ENCODE measurements at places on chromosomes 11 and 22.

GRCh38 chr22:43824724-43825420 is 12.8 kb upstream of the EFCAB6 start:
- no peak for DNase-seq

GRCh38 chr11:102317099-102317767 is at the start of gene BIRC3:
Gene BIRC3, plus strand, starts transcription at chr11:102317484. Its CDS starts 7,026 bp downstream, at chr11:102324510.
- DNase-seq = peak; percentile 88

DNA sequence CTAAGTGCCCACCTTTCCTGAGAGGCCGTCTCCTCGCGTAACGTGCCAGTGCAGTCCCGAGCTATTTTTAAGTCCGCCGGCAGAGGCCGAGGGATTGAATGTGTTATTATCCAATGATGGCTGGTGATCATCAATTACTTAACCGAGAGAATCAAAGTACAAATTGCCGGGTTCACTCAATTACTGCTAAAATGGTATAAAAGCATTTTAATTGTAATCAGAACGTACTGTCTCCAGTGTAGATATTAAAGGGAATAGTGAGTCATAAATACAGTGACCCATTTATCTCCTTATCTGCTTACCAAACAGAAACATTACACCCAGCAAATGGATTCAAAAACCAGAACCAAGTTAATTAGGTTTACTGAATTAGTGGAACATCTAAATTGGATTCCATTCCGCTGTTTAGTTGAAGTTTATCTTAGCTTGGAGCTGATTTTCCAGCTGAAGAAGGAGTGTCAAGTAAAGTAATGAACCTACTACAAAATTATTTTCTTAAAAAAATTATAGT is 334.9 kb downstream of the BRD1 start:
- no peak for DNase-seq

DNA sequence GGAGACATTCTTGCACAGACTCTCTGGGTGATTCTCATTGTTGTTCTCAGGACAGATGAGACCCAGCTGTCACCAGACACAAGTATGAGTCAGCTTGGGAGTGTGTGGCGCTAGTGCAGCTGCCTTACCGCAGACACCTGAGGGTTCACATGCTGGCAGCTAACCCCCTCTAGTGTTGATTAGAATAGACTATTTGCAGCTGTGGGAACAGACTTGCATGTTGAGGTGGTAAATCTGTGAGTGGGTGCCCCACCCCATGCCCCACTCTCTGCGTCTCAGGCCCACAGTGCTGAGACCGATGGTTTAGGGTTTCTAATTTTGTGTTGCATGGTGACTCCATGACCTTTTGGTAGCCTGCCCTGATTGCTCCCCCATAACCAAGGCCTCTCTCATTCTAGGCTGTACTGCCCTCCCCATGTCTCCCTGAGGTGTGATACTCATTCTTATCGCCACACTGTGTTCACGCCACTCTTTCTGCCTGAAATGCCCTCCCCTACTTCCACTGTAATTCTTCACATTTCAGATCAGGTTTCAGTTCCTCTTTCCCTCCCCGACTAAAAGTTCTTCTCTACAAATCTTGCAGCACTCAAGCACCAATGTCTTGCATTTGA is 73.7 kb upstream of the KIRREL3 start:
- peak; percentile 5 for DNase-seq

GRCh38 chr11:130560000-130560780 is 111.7 kb downstream of the ADAMTS15 start:
- DNase-seq = no peak

- no peak for DNase-seq
Measured at GRCh38 chr22:36384766-36385481, 2.8 kb downstream of the MYH9 start.

DNA sequence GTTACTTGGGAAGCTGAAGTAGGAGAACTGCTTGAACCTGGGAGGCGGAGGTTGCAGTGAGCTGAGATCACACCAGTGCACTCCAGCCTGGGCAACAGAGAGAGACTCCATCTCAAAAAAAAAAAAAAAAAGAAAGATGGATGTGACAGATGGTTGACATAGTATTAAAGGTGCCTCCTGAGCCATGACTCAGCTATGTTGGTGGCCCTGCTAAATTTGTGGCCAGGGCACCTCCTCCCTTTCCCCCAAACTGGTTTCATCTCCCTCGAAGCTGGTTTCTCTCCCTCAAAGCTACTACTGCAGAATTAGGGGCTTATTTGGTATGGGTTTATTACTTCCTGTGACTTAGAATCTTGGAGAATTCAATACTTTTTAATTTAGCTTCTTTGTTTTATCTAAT is 31.5 kb downstream of the SDHD start:
- no peak for DNase-seq

DNA sequence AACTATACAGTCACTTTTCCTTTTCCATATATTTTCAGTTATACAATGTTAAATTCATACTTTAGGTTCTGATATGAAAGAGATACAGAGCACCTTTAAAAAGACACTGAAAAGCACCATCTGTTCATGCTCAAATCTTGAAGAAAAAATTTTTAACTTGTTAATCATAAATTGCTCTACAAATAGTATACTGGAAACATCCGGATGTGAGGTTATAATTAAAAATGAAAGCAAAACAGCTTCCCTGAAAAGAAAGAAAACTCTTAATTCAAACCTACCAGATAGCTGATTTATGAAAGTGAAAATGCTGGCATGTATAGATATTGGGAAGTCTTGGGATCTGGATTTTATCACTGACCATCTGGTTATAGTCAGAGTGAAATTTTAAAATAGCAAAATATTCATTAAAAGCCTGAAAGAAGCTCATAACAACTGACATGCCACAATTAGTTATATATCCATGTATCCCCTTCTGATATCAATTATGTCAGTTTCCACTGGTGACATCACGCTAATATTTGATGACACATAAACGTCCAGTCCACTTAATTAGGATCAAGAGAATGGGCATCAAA is 740.0 kb downstream of the DLG2 start:
- no peak for DNase-seq

GRCh38 chr11:117960406-117960805 is 25.8 kb upstream of the IL10RA start:
- no peak for DNase-seq

DNA sequence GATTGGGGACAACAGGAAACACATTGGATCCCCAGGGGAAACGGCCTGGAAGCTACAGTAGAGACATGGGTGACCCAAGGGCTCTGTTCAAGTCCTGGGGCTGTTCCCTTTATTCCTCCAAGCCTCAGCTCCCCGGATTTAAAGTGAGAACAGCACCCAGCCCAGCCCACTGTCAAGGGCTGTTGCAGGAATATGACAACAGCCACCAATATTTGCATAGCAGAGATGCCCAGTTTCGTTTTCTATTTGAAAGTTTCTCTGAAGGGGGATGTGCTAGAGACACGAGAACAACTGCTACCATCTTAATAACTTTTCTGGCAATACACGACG is 81.1 kb upstream of the WNT7B start:
- no peak for DNase-seq

DNA sequence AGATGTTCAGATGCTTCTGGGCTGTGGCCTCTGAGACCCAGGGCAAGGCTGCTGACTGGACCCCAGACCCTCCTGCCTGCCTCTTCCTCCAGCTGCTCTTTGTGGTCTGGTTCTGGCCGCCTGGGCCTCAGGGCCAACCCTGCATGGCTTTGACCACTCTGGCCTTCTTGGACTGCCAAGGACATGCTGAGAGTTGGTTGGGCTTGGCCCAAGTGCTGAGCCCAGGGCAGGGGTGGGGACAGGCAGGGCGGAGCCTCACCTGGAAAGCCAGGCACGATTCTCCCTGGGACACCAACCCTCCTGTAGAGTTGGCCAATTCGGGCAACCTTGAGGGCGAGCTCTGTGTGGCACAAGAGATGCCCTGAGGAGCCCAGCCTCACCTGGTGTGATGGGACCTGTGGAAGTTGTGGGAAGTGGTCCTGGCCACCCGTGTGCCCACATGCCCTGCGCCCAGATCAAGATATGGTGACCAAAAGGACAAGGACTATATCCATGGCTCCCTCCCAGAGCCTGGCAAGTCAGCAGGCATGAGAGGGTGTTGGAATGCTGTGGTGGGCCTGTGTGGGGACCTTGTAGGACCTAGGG is 11.6 kb downstream of the TANGO2 start:
- DNase-seq = no peak

- DNase-seq = no peak
Measured at GRCh38 chr11:22730319-22730718, 63.9 kb downstream of the GAS2 start.

GRCh38 chr11:106088896-106089295 is 11.4 kb downstream of the AASDHPPT start:
- DNase-seq = no peak

- peak; percentile 66 for DNase-seq
Measured at GRCh38 chr11:70176940-70177689, 26.0 kb upstream of the FADD start.

DNA sequence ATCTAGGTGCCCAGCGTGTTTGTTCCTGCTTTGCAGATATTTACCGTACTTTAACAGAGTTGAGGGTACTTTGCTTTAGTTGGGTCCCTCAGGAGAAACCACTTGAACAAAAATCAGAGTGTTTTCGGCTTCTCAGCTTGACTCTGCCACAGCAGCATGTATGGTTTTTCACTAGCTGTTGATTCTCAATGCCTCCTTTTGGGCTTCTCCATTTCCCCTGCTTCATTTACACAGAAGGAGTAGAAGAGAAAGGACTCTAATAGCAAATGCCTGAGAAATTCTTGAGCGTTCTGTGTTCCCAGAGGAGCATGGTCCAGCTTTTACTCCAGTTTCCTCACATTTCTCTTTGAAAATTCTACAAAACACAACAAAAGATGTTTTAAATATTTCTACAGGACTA is 252.1 kb upstream of the CCDC179 start:
- DNase-seq = no peak

- DNase-seq = peak; percentile 59
Measured at GRCh38 chr11:57249384-57250319, 12.6 kb upstream of the APLNR start.

DNA sequence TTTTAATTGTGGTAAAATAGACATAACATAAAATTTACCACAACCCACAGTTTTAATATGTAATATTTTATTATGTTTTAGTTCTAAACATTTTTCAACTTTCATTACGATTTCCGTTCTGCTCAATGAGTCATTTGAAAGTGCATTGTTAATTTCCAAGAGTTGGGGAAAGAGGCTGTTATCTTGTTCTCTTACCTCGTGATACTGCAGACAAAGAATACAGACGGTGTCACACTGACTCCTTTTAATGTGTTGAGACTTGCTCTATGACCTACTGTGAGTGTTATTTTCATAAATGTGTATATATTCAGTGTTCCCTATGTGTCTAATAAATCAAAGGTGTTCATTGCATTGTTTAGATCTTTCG is 10.8 kb upstream of the RAC2 start:
- DNase-seq = no peak

DNA sequence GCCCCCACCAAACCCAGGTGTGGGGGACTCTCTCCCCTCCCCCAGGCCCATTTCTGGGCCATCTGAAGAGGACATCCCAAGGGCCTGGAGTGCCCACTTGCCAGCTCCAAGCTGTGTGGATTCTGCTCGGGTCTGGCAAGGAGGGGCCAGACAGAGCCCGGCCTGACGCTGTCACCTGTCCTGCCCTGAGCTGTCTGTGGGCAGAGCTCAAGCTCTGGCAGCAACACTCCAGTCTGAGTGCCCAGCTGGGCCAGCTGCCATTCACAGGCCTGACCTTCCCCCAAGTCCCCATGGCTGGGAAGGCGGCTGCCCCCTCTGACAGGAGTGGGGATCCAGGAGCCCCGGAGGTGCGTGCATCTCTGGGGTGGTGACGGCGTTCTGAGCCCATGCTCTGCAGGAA is 6.2 kb upstream of the PIM3 start:
- DNase-seq = no peak

GRCh38 chr22:19903031-19903430 is 38.5 kb upstream of the COMT start:
- no peak for DNase-seq

DNA sequence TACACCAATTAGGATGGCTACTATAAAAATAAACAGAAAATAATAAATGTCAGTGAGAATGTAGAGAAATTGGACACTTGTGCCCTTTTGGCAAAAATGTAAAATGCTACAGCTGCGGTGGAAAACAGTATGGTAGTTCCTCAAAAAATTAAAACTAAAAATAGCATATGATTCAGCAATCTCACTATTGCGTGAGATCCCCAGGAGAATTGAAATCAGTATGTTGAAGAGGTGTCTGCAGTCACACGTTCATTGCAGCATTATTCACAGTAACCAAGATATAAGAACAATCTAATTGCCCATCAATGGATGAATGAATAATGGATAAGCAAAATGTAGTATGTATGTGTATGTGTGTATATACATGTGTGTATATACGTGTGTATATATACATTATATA is 6.8 kb downstream of the OR52N2 start:
- DNase-seq = no peak
